ENCODE measurements at places on chromosomes 7 and 10. TPM values are rescaled to one million over a fixed set of nuclear protein-coding genes. Genes with fewer than 3 reads are reported as not detected.

ANKRD7 gene
- 0.90 TPM for total RNA-seq

- ATAC-seq: peak; percentile 33
These were observed 22.0 kb downstream of the TES start for GRCh38 chr7:116232350-116232749.

CHRM2 gene
- not detected for total RNA-seq

DPP6 gene
- not detected for total RNA-seq

DNA sequence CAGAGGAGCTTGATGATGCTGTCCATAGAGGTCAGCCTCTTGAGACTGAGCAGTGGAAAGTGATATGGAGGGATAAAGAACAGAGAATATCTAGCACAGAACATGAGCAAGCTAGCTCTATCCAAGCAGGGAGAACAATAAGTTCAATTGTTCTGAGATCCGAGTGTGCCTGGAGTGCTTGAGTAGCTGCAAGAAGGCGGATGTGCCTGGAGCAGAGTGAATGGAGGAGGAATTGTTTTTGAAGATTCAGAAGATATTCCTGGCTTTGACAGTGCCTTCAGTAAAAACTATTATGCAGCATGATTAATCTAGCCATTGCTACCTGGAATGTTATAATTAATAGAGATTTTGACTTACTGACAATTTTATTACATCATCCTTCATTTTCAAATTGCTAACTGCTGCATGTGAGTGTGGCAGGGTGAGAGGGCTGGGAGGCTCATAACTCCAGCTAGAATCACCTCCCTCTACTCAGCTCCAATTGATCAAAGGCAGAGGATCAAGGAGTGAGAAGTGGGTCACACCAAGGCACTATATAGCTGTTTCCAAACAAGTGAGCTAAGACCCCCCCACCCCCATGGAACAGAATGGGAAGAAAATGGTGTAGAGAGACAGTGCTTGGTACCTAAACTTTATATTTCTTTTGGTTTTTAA lies 302.8 kb downstream of the ADRA2A start:
- ATAC-seq: no peak

DNA sequence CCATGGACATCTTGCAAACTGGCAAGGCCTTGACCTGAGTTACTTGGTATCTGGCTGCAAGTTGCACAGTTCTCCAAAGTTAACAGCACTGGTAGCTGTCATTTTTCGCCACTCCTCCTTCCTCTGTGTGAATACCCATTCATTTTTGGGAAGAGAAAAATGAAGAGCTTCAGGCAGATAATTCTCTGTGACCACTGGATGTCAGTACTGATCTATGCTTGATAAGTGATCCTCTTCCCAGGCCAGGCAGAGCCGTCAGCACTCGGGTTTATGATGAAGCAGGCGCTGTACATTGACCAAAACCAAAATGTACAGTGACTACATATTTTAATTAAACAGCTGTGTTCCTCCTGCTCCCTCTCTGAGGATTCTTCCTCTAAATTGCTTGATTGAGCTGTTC lies 55.9 kb upstream of the PDZD8 start:
- no peak for ATAC-seq

- ATAC-seq: no peak
These were observed 34.0 kb upstream of the DNMBP start for GRCh38 chr10:100043796-100044195.

DNA sequence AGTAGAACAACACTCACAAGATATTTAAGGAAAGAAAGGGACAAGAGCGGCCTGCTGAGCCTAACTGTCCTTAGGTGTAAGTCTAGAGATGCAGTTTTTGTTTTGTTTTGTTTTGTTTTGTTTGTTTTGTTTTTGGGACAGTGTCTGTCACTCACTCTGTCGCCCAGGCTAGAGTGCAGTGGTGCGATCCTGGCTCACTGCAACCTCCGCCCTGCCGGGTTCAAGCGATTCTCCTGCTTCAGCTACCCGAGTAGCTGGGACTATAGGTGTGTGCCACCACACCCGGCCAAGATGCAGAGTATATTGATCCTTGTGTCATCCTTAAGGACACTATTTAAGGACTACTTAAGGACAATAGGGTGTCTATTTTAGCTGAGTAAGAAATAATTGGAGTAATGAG lies 84.1 kb upstream of the PARD3 start:
- no peak for ATAC-seq

DNA sequence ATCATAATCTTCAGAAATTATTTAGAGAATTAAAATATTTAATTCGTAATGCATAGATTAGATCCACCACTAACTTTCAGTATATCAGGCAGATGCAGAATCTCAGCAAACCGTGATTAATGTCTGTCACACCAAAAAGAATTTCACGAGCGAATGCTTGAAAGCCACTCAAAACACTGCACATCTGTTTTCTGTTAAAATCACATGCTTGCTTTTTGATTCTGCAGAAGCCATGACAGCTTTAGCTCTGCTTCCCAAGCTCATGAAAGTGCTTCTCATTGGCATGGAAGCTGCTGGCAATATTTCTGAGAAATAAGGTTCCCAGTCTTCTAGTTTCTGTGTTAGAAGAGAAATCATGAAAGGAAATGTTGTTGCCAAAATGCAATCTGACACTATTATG lies 837.8 kb upstream of the LRRN3 start:
- ATAC-seq: no peak

DNA sequence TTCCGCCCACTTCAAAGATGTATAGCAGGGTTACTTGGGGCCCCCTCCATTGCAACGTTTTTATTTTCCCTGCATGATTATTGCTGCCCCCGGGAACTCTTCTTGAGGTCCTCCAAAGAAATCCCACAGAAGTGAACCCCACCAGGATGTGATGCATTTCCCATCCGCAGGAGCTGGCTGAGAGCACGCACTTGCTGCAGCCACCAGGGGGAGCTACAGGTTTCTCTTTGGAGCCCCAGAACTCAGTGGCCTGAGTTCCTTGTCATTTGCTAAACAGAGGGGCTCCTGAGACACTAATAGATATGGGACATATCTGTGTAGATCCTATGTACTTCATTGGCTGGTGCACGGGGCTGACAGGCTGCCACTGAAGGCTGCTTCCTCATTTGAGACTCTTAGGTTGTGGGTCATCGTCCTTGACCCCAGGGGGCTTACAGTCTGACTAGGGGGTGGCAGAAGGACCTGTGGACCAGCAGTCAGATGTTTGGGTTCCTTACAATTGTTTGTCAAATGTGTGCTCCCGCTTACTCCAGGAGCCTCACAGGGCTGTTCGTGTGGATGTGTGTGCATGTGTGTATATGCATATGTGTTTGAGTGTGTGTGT lies 52.3 kb upstream of the ENO4 start:
- peak; percentile 67 for ATAC-seq

DNA sequence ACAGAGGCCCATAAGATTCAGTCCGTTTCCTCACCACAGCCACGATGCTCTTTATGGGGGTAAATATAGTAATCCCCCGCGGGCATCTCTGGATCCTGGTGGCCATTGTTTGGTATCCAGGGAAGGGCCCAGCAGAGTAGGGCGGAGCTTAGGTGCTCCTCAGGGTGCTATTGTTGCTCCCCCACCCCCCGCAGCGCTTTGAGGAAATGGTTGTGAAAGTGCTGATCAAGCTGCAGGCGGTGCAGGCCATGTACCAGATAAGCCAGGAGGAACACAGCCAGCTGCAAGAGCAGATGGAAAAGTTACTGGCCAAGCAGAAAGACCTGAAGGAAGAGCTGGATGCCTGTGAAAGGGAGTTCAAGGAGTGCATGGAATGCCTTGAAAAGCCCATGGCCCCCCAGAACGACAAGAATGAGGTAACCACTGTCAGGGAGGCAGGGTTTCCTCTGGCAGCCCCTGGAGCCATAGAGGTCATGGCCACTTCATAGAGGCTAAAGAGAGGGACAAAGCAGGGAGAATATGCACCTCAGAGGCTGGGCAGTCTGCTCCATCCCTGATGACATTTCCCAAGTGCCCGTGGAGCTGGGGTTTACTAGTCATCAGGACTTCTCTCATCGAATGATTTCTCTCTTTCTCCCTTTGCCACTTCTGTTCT lies 17.6 kb upstream of the FLNC start:
- ATAC-seq: no peak

DNA sequence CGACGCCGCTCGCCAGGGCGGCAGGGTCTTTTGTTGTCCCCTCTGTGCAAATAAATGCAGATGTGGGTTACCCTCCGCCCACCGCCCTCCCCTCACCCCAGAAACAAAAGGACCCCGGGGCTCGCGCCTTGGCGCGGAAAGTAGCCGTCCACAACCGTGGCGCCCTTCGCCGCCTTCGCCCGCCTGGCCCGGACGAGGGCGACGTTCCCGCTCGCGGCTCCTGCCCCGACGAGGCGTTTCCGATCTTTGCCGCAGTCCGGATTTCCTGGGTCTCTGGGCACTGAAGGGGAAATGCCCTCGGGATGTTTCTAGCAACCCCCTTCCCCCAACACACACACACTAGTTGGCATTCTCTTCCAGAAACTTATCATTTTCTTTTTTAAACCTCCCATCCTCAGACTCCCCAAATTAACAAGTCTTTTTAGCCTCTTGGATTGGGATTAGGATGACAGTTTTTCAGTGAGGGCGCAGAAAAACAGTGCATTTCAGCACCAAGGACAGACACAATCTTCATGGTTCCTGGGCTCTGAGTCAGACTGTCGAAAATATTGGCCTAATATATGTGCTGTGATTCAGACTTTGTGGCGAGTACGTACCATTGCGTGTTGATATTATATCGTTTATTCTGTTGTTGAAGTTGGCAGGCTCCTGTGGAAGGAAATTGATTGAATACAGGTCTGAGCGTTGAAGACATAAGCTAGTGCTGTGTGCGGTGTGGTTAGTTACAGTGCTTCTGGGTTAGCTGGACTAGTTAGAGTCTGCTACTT lies 771 bp downstream of the PHYHIPL start:
- ATAC-seq: no peak

UNCX gene
- not detected for total RNA-seq

DNA sequence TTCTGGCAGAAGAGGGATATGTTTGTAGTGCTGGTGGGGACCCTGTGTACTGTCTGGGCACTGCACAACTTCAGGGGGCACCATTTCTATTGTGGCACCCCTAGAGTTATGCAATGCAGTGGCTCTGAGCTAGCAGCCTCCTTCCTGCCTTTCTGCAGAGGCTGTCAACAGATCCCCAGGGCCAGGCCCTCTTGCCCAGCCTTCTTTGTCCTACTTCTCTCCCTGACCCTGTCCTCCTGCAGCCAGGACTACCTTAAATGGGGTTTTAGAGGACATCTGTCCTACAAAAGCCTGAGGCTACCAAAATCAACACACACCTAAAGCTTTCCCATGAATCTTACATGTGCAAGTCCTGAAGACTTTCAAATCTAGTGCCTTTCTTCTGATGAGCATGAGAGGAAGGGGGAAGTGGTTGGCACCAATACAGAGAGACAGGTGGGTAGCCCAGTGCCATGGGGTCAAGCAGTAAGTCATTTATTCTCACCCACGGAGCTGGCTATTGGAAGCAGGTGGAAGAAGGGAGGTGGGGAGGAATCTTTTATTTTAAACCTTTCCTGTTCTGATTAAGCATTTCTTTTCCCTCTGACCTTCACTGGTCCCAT lies 2.4 kb downstream of the SPOCK2 start:
- ATAC-seq: no peak

WDR86 gene
- total RNA-seq: not detected

CEP55 gene
- 73.8 TPM for total RNA-seq

DNA sequence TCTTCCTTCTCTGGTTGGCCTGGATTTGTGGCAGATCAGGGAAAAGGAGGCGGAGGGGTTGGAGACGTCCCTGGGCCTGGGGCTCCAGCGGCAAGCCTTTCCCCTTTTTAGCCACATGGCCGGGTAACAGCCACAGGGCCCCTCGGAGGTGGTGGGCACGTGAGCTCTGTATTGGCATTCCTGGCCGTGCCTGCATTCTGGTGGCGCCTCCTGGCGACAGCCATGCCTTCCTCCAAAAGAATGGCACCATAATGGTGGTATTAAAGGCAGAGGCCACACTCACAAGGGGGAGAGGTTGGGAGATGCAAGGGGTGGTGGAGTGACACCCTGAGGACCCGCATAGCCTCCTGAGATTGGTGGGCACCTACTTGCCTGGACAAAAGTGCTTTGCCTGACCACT lies 3.0 kb upstream of the AQP1 start:
- ATAC-seq: no peak

MINDY4 gene
- total RNA-seq: 1.4 TPM

- ATAC-seq: no peak
These were observed 91.6 kb downstream of the HECW1 start for GRCh38 chr7:43204081-43204480.
